ENCODE measurements at places on chromosomes 12 and 14.

- DNase-seq = no peak
These were observed 121.0 kb upstream of the EVL start for GRCh38 chr14:99944241-99944651.

- no peak for DNase-seq
These were observed 59.3 kb upstream of the FKBP4 start for GRCh38 chr12:2735432-2735831.

DNA sequence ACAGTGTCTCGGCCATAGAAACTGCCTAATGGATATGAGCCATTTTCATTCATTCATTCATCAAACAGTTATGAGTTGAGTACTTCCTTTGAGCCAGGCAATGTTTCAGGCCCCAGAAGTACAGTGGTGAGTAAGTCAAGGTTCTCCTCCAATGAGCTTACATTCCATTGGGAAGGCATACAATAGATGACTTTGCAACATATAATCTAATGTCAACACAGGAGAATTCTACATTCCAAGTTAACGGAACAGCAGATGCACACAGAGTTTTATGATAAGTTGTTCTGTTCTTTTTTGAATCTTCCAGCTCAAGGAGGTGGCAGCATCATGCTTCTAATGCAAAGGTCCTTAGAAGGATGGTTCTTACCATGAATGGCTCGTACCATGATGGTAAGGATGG is 3.2 kb upstream of the RFC5 start:
- no peak for DNase-seq

GRCh38 chr12:124835656-124836410 is 27.8 kb downstream of the SCARB1 start:
- DNase-seq = no peak

DNA sequence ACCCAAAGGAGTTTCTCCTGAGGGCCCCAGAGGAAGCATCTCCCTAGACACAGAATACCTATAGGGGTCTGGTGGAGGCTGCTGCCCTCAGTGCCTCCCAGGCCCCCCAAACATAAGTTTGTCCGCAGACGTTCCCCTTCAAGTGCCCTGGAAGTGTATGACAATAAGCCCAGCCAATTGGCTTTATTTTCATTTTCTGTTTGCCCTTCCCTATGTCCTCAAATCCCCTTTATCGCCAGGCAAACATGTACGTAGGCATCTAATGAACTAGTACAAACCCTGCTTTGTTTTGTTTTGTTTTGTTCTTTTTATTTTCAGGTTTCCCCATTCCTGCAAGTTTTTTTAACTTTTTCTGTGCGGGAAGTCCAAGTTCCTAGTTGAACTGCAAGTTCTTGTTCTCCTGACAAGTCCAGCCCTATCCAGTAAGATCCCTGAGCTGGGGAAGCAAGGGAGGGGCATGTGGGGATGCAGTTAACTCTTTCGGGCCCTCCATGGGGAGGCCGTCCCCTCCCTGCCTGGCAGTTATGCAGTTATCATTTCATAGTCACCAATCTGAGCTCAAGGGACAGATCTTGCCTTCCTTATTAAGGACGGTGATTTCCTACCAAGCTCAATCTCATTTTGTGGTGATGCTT is 141.9 kb downstream of the KCNA5 start:
- no peak for DNase-seq

DNA sequence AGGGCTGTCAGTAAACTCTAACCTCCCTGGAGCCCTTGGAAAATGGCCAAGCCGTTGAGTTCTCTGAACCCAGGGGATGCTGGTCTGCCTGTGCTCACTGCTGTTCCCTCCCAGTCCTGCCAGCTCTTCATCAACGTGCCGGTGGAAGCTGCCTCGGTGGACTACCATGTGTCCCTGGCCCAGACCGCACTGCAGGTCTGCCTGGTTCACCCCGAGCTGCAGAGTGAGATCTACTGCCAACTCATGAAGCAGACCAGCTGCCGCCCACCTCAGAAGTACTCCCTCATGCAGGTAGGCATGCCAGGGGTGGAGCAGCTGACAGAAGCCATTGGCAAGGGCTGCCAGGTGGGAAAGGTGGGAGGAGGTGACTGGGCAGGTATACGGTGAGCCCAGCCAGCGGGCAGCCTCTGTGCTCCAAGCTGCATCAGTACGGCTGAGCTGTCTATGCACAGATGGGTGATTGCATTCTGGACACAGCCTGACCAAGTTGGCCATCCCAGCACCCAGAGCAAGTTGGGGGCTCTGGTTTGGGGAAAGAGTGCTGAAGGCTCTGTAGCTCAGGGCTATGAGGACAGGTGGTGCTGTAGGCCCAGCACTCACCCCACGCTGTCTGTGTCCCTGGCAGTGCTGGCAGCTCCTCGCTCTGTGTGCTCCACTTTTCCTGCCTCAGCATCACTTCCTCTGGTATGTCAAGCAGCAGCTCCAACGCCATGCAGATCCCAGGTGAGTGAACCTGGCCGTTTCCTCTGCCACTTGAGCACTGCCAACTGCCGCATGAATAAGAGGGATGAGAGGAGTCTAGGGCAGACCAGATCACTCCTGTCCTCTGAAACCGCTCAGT is 21.9 kb downstream of the PIGH start:
- no peak for DNase-seq

DNA sequence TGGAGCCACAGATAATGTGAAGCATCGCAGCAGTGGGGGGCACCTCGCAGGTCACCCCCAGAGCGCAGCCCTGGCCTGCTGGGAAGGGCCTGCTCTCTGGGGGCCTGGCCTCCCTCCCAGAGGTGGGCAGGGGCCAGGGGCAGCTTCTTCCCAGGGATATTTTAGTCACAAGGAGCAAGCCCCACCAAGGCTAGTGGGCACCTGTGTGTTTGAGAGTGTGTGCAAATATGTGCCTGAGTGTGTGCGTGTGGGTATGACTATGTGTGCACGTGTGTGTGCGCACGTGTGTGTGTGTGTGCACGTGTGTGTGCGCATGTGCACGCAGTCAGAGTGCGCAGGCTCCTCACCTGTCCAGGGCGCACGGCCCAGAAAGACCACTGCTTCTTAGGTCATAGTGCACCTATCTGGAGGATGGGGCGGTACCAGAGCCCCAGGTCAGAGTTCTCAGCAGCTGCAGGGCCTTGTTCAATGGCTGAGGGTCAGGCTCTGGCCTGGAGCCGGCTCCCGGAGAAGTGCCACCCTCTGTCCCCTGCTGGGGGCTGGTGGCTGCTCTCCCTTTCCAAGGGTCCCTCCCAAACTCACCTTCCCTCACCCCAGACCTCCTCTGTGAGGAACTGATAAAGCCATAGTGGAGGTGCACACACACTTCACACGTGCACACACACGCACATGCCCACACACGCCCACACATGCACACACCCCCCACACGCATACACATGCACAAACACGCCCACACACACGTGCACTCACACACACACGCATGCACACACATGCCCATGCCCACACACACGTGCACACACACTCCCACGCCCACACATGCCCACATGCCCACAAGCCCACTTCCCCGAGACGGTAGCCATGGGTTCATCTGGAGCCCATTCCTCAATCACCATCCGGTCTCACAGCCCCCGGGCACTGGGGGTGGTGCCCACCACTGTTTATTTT is 128.5 kb downstream of the KIF26A start:
- no peak for DNase-seq

- DNase-seq = no peak
These were observed 349.8 kb downstream of the IPO8 start for GRCh38 chr12:30345744-30346471.

GRCh38 chr12:105936496-105936895 is 202.3 kb downstream of the NUAK1 start:
- no peak for DNase-seq

DNA sequence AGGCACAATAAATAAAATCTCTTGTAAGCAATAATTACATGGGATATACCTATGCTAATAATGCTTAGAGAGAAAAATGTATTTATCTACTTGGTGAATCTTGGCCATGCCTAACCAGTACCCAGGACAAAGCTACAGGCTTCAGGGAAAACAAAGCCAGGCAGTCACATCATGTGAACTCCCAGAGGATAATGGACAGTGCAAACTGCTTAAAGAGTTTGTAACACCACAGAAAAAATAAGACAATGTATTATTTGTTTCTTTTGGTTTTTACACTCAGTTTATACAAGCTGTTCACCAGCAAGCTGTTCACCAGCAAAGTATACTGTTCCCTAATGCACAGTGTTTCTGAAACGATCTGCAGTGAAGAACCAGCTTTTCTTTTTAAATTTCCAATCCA is 38.0 kb downstream of the DICER1 start:
- DNase-seq = no peak

DNA sequence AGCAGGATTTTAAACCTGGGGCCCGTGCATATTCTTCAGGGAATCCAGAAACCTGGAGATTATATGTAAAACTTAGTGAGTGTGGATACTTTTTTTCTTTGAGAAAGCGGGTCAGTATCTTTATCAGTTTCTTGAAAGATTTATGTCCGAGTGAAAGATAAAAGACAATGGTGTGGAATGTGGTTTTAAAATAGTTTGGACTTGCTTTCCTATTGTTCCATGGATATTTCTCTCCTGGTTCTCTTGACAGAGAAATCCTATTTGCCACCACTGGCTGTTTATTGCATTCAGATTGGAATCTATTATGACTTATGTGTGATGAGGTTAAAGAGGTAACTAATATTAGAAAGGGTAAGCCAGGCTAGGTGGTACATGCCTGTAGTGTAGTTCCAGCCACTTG is 27.4 kb downstream of the KTN1 start:
- DNase-seq = no peak

DNA sequence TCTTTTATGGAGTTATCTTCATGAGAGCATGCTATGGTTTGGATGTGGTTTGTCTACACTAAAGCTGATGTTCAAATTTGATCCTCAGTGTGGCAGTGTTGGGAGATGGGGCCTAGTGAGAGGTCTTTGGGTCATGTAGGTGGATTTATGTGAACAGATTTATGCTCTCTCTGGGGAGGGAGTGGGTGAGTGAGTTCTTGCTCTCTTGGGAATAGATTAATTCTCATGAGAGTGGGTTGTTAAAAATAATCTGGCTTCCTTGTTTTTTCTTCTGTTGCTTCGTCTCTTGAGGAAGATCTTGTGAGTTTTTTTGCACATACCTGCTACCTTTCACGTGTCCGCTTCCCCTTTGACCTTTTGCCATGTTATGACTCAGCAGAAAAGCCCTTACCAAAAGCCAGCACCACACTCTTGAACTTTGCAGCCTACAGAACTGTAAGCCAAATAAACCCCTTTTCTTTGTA is 20.5 kb downstream of the DERA start:
- no peak for DNase-seq

Measured in CD4-positive, alpha-beta T cell treated with Interleukin-17A for 1 hour (primary cell).